SJSA1 (cell line): ENCODE measurements at places on chromosomes 2 and 18.

DNA sequence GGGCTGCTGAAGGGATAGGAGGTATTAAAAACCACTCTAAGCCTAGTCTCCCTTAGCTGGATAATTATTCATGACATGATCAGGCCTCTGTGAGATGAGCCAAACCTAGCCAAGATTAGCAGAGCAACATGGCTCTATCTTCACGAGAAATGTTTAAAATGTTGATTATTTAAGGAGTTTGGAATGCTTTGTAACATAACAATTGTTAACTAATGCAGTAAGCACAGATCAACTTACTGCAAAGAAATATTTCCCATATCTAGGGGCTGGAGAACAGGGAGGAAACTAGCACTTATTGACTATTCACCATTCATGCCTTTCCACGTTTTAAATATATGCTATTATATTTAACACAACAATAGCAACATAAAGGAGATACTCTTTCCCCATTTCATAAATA, 833.7 kb upstream of the CHAC2 start:
- DNase-seq = no peak

GRCh38 chr2:119739580-119740255, 20.0 kb upstream of the PTPN4 start:
- no peak for DNase-seq

DNA sequence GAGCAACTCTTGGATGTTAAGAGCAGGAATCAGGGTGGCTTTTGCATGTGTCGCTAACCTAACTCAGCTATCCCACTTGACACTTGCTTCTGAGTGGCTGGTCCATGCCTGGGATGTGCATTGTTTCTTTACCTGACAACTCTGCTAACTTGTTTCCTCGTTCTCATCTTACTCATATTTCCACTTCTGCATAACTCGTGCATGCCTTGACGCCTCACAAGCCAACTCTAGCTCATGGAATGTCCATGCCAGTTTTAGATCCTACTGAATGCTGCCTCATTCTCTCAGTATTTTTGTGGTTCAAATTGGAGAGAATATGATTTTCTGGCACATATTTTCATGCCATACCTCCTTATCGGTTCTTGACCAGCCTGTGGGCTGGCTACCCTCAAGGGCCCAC, 52.5 kb downstream of the CDCA7 start:
- DNase-seq = no peak

DNA sequence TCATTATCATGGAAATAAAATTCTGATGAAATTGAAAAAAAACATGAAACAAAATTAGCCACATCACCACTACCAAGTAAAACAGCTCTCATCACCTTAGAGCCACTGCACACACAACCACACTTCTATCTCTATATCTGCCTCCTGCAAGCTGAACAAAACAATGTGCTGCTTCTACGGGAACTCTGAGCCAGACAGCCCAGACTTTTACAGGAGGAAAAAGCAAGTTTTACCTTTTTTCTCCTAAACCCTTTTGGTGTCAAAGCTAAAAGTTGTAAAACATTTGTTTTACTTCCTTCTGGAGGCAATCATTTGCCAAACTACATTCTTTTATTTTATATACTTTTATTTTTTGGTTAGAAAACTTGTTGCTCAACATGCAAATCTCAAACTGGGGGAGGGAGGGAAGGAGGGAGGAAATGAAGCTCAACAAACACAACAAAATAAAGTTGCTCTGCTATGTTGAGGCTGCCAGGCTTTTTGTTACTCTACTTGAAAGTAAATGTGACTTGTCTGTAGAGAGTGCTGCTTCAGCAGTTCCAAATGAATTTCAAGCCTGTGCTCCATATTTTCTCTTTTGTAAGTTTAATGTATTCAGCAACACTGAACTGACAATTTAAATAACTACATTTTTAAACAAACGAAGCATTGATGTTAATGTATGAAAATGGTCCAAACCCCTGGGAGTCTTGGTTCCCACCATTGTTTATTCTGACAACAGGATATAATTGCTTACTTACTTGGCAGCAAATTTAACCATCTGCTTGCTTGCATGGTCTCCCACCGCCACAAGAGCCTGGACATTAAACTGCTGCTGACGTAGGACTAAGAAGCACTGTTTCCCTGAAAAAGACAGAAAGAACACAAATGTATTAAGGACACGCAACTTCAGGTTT, 24.5 kb downstream of the DARS1 start:
- DNase-seq = no peak

DNA sequence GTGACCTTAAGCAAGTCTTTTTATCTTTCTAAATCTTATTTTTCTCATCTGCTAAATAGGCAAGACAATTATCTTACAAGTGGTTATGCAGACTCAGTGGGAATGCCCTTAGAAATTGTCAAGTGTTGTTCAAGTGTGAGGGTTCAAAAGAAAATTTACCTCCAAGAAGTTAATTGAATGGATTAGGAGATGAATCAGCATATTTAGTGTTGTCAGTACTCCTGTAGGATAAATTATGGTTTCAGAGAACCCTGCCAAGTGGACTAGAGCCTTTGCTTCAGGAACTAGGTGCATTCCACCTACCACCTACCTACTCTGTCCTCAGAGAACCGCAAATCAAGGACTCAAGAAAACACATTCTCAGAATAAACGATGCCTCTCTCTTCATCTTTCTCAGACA, 69.8 kb upstream of the KCTD1 start:
- DNase-seq = no peak

DNA sequence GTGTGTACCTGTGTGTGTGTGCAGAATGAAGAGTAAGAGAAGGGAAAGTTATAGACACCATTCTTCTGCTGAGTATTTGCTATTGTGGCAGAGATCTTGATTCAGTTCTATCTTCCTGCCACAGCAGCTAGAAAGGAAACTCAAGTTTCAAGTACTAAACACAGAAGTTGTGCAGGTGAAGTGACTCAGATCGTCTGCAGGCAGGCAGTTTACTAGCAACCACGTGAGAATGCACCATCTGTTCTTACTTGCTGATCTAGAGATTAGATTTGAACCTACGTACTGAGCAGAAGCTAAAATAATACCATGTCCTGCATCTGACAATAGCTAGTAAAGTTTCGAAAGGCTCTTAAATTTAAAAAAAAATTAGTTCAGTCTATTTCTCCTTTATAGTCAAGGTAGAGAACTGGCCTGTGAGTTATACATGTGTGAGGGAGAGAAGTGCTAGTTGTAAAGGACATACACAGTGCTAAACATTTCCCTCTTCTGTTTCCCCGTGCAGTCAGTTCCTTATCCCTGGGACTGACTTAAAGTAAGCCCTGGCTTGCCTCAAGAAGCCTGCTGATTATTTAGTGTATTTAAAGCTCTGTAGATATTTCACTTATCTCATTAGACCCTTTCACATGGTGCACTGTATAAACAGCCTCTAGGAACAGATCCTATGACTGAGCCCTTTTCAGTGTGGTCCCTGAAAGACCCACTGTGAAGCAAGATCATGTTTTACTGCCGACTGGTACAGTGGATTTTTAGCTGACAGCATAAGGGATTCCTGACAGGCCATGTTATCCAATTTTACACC, 45.0 kb downstream of the SLC38A11 start:
- no peak for DNase-seq

DNA sequence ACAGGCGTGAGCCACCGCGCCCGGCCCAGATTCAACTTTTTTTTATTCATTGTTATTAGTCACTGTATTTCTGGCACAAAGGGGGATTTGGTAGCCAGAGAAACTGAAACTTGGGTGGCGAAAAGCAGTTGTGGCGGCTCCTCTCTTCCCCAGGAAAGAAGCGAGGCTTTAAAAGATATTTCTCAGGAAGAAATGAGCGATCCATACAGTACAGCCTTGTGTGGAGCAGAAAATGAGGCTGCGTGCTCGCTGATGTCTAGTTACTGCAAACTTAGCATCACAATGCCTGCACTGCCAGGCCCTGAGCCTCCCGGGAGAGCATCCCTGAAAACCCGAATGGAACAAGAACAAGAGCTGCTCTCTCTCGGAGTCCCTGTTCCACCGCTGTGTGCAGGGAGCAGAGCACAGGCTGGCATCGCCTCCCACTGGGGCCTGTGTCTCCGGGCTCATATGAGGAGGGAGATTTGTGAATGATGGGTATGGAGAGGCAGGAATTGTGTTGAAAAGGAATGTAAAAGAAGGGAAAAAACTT, 234.0 kb downstream of the ZNF516 start:
- DNase-seq = no peak

GRCh38 chr18:39389800-39390379, 1824.3 kb upstream of the CELF4 start:
- no peak for DNase-seq

DNA sequence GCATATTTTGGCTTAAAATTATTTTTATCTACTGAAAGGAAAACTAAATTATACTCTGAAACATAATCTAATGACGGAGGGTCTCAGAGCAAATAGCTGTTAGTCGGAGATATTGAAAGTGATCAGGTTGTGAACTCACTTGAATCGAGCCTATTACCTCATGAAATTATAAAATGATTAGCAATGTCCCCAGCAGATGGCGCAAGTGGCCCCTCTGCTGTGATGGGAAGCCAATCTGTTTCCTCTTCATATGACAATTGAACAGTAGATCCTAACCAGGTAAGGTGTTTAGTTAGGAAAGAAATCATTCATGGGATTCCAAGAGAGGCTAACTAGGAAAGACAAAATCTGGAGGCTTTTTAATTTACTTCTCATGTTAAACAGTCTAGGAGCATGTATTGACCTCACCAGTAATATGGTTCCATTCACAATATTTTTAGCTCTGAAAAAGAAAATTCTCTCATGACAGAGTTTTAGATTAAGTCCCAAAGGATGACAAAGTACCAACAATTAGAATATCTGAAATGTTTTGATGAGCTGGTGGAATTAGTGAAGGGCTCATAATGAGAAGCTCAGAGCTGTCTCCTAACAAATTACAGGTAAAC, 29.9 kb upstream of the MPPE1 start:
- peak; percentile 57 for DNase-seq

DNA sequence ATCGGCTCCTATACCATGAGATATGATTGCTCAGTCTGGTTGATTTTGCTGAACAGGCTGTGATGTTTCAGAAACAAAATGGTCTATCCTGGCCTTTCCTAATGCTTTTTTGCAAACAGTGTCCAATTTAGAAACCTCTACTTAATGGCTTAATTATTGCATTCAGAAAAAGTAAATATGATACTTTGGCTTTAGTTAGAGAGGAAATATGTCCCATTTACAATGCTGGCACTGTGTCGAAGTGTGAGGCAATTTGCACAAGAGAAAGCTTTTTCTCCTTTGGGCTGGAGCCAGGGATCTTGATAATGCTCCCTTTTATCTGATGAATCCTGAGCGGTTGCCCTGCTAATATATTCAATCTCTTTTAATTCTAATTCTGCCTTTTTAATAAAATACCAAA, 418.9 kb downstream of the EPHA4 start:
- no peak for DNase-seq

GRCh38 chr2:240443891-240444301, 8.4 kb downstream of the GPC1 start:
- no peak for DNase-seq

GRCh38 chr2:205806143-205806905, 124.0 kb downstream of the NRP2 start:
- DNase-seq = no peak

DNA sequence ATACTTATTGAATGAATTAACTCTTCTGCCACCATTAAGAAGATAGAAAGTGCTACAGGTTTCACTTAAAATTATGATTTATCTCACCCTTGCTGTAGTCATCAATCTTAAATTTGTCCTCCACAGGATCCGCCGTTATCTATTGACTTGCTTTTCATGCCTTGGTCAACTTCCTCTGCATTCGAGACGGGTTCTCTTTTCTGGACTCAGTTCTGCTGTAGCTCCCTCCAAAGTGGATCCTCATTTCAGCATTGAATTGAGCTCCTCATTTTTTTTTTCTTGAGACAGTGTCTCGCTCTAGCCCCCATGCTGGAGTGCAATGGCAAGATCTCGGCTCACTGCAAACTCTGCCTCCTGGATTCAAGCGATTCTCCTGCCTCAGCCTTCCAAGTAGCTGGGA, 27.6 kb downstream of the INPP5D start:
- DNase-seq = no peak

GRCh38 chr2:4903656-4904348, 788.4 kb upstream of the SOX11 start:
- DNase-seq = no peak

- DNase-seq = peak; percentile 76
Observed at GRCh38 chr2:180125245-180125962, 118.3 kb upstream of the CWC22 start.

DNA sequence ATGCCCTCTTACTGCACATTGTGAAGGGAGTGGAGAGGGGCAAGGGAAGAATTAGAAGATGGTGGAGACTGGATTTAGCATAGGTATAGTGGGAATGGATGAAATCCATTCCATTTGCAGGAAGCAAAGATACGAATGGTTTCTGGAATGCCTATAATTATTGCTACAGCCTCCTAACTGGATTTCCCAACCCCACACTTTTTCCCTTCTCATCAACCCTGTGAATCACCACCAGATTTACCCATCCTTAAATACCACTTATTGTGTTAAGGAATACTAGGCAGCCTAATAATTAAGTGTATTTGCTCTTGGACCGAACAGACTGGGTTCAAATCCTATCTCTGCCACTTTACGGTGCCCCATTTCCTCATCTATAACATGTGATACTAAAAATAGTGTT, 39.3 kb upstream of the CREB1 start:
- DNase-seq = no peak

- DNase-seq = no peak
Observed at GRCh38 chr18:21662581-21662980, 42.0 kb downstream of the ABHD3 start.

DNA sequence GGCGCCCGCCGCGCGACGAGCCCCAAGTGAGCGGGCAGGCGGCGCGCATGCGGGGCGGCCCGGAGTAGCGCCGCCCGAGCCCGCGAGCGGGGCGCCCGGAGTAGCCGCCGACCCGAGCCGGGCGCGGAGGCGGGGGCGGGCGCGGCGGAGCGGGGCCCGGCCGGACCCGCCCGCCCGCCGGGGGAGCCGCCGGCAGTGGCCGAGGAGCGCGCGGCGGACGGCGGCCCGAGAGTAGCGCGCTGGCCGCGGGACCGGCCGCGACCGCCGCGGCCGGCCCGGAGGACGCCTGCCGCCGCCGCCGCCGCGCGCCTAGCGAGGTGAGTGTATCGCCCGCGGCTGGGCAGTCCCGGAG, at the start of gene GALNT1:
TSS of gene GALNT1 (plus strand) at position 195 of the 352 bp plus-strand sequence. CDS start 72,923 bp downstream, outside the sequence.
- DNase-seq = no peak

GRCh38 chr2:237966250-237966564, 607 bp upstream of the UBE2F start:
- DNase-seq = no peak

- DNase-seq = no peak
Observed at GRCh38 chr18:59988098-59988706, 88.4 kb downstream of the PMAIP1 start.

- DNase-seq = no peak
Observed at GRCh38 chr2:47724221-47724981, 58.5 kb upstream of the MSH6 start.
